ENCODE measurements at places on chromosomes 13 and 19.
A peak's percentile ranks its signal among the peaks of the same experiment; 100 is the strongest.

DNA sequence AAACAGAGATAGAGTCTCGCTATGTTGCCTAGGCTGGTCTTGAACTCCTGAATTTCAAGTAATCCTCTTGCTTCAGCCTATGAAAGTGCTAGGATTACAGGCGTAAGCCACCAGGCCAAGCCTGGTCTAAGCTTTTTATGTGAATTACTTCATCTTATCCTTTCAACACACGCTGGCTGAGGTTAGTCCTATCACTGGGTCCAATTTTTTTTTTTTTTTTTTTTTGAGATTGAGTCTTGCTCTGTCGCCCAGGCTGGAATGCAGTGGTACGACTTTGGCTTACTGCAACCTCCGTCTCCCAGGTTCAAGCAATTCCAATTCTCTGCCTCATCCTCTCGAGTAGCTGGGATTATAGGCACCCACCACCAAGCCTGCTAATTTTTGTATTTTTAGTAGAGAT is 10.4 kb downstream of the MYO1F start:
- DNase-seq = no peak

- DNase-seq = no peak
These were observed 9.2 kb upstream of the FBN3 start for GRCh38 chr19:8158411-8159074.

- DNase-seq = peak; percentile 81
These were observed at the start of gene NFIX for GRCh38 chr19:12994701-12995595. Gene NFIX (plus strand): TSS chr19:12995475. CDS start chr19:12995838, 363 bp downstream.

DNA sequence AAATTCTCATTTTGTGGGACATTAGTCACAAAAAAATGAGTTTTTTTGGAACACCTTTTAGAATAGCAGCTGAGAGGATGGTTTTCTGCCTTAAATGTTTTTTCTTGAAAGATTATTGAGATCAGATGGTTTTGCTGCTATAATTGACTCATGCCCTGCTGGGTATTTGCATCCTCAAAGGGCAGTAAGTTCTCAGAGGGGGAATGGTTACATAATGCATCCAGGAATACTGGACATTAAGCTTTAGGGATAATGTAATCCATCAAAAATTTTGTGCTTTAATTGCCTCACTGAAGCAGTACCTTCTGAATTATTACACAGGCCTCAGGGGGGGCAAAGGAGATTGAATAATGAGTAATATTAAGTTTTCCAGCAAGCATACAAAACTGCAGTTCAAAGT is 866.3 kb upstream of the SPRY2 start:
- DNase-seq = no peak

GRCh38 chr19:32895384-32895783 is 25.8 kb upstream of the SLC7A9 start:
- no peak for DNase-seq

All from activated CD8-positive, alpha-beta memory T cell treated with anti-CD3 and anti-CD28 coated beads, Interleukin-2, amount 50 U/mL, for 48 hours (primary cell).